ENCODE measurements at places on chromosomes 11 and 22.

GRCh38 chr11:33704240-33705002 is 3.8 kb upstream of the C11orf91 start:
- DNase-seq, result no peak

GRCh38 chr11:113736323-113736722 is 30.2 kb upstream of the TMPRSS5 start:
- peak; percentile 10 for DNase-seq

DNA sequence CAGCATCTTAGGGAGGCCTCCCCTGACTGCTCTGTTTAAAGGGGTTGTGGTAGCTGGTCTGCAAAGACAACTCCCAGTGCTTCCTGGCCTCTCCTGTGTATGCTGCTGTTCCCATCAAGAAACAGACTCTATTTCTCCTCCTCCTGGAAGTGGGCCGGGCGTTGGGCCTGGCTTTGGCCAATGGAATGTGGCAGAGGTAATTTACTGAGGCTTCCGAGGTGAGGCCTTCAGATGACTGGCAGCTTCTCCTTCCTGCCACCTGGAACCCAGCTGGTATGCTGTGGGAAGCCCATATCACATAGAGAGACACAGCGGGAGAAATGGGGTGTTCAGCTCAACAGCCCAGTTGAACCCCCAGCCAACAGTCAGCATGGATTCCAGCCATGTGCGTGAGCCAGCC is 25.1 kb upstream of the EIF3D start:
- no peak for DNase-seq

GRCh38 chr11:20617346-20618005 is 18.1 kb downstream of the SLC6A5 start:
- DNase-seq, result no peak

- DNase-seq, result no peak
These were observed 78.9 kb upstream of the PLET1 start for GRCh38 chr11:112339566-112339965.

DNA sequence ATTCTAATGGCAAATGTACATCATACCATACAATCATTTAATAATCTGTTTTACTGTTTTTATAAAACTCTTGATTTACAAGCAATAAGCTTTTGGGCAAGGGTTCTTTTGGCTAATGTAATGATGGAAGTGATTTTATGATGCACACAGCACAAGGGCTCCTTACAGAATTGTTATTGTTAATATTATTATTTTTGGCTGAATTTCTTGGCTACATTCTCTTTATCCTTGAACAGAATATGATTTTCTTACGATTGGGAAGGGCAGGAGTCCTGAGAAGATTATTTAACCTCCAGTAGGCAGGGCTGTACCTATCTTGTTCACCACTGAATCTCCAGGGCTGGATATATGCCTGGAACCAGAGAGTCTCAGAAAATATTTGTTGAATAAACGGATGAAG is 70.4 kb upstream of the ARHGAP20 start:
- DNase-seq, result no peak

- no peak for DNase-seq
These were observed 100.3 kb downstream of the RRM1 start for GRCh38 chr11:4194889-4195288.

DNA sequence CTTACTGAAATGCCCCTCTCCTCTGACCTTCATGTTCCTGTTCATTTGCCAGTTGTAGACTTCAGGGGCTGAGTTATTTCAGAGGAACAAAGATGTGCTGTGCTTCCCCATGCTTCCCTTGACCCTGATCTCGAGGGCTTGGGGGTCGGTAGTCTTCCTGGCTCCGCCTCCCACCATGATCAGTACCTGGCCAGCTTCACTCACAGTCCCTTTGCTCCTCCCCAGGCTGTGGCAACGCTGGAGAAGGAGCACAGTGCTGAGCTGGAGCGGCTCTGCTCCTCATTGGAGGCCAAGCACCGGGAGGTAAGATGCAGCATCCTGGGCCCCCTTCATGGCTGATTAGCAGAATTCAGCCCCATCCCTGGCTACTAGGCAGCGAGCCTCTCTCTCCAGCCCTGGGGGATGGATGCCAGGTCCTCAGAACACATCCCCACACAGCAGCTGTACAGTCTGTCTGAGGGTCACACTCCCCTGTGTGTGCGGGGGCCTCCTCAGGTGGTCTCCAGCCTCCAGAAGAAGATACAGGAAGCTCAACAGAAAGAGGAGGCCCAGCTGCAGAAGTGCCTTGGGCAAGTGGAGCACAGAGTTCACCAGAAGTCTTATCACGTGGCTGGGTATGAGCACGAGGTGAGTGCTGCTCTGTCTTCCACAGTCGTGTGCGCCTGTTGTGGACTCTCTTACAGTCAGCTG is 64.5 kb downstream of the CEP164 start:
- DNase-seq, result no peak

DNA sequence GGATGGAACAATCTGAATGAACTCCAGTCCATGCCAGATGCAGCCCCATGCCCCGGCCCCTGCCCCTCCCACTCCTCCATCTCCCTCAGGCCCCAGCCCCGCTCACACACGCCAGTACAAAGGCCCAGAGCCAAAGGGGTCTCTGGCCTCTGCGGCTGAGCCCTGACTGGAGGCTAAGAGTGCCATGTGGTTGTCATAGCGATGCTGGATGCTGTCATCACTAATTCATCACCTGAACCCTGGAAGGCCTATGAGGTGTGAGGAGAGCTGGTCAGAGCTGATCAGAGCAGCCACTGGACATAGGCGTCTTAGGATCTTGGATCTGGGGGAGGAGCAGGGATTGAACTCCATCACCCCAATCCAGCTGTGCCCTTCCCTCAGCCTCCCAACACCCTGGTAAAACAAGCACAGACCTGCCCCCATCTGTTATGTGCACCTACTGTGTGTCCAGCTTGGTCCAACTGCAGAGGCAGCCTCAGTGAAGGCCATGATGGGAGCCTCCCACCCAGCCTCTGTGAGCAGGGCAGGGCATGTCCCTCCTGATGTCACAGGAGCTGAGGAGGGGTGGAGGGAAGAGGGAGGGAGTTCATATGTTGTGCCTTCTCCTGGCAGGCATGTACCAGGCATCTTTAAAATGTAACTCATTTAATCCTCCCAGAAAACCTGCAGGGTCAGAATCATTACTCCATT is 16.7 kb downstream of the PDE2A start:
- DNase-seq, result no peak

DNA sequence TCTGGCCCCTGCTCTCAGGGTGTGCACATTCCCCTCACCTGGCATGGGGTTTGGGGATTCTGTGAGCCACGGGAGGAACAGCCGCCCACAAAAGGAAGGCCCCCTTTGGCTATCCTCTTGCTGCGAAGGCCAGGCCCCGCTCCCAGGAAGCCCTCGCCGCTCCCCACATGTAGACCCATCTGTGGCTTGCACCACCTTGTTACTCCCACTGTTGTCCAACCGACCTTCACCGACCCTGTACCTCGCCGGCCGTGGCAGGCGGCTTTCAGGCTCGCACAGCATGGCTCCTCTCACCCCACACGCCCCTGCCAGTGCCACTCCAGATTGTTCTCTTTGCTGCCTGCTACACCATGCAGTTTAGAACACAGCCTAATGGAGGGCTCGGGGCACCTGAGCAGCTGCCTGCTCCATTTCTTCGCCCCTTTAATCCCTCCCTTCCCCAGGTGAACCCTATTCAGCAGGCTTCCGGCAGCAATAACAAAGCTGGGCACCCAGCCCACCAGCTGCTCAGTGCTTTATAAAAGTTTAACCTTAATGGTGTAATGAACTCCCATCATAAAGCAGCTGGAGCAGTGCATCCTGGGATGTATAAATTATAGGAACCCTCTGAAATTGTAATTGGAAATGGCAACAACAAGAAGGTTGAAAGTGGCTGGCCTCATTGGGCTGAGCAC is 10.7 kb downstream of the DAGLA start:
- DNase-seq, result no peak

- DNase-seq, result no peak
These were observed 6.5 kb downstream of the TPCN2 start for GRCh38 chr11:69055212-69055586.

- no peak for DNase-seq
These were observed 23.5 kb downstream of the NFRKB start for GRCh38 chr11:129871914-129872313.

- peak; percentile 65 for DNase-seq
These were observed 28.8 kb downstream of the TBC1D22A start for GRCh38 chr22:46791201-46791731.

DNA sequence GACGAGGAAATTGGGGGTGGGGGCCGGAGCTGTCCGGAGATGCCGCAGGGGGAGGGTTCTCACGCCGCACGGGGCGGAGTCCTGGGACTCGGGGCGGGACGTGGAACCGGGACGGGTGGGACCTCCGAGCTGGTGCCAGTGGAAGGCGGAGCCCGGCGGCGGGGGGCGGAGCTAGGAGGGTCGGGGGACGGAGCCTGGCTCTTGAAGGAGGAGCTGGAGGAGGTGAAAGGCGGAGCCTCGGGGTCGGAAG is 271 bp downstream of the FKBP2 start:
- peak; percentile 100 for DNase-seq

DNA sequence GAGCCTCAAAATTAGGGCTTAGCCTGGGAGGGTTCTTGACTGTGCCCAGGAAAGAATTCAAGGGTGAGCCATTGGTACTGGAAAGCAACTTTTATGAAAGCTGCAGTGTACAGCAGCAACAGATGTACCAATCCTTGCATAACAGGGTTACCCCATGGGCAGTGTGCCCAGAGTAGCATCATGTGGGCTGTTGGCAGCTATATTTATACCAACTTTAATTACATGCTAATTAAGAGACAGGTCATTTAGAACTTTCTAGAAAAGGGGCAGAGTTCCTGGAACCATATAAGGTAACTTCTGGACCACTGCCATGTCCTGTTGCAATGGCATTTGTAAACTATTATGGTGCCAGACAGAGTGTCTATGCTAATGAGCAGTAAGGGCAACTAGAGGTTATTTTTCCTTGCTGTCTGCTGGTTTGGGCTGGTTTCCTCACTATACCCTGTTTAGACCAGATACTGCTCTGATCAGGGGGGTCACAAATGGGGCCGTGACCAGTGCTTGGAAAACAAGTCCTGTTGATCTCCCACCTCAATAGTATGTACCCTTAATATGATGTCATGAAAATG is 1120.5 kb upstream of the RAG2 start:
- DNase-seq, result no peak

All from fibroblast of villous mesenchyme (primary cell).